ENCODE measurements at places on chromosomes 5 and 9.

DNA sequence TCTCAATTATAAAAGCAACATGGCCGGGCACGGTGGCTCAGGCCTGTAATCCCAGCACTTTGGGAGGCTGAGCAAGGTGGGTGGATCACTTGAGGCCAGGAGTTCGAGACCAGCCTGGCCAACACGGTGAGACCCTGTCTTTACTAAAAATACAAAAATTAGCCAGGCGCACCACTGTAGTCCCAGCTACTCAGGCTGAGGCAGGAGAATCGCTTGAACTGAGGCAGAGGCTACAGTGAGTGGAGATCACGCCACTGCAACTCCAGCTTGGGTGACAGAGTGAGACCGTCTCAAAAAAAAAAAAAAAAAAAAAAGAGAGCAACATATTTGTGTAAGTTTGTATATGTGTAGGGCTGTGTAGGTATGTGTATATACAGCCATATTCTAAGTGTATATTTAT, 7.5 kb downstream of the RPS6 start:
- no peak for DNase-seq

GRCh38 chr5:150460781-150461180, 11.2 kb upstream of the RPS14 start:
- no peak for DNase-seq

- DNase-seq: no peak
Observed at GRCh38 chr9:136990242-136990911, 1.8 kb upstream of the PAXX start.

DNA sequence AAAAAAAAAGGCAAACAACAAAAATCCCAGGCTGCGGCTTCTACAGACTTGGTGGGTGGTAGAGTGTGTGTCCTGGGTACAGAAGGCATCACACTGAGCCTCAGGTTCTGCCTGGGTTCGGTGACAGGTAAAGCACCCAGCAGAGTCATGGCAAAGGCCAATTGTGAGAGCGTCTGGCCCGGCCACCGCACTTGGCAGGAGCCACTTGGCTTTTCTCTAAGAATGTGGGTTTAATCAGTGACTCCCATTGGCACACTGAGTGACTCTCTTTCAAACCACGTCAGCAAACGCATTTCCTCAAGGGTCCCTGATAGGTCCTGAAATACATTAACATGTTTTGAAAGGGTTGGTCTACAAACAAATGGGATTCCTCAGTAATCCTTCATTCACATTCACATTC, 17.0 kb downstream of the COL23A1 start:
- no peak for DNase-seq

- DNase-seq: no peak
Observed at GRCh38 chr5:33337637-33337992, 103.2 kb upstream of the TARS1 start.

- DNase-seq: no peak
Observed at GRCh38 chr9:88831713-88832407, 159.4 kb upstream of the S1PR3 start.

- DNase-seq: peak; percentile 8
Observed at GRCh38 chr9:2027543-2028160, 12.5 kb downstream of the SMARCA2 start.

DNA sequence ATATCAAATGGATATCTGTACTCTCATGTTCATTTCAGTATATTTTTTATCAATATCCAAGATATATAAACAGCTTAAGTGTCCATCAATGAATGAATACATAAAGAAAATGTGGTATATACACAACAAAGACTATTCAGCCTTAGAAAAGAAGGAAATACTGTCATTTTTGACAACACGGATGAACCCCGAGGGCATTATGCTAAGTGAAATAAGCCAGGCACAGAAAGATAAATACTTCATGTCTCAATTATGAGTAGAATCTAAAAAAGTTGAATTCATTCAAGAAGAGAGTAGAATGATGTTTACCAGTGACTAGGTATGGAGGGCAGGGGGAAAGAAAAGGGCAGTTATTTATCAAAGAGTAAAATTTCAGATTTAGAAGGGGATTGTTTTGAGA, 949.8 kb upstream of the TYRP1 start:
- DNase-seq: no peak

GRCh38 chr5:55657443-55657842, 54.7 kb downstream of the SLC38A9 start:
- no peak for DNase-seq

DNA sequence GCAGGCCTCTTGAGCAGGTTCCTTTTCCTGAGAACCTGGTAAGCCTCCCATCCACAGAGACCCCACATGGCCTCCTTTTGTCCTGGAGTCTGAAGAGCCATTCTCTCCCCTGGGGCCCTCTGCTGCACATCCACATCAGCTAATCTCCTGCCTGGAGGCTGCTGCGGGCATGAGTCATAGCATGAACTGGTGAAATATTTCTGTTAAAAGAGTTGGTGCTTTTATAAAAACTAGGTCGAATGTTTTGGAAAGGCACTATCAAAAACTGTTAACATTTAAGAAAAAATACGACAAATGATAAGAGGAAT, 399.4 kb downstream of the CTNND2 start:
- no peak for DNase-seq

- DNase-seq: no peak
Observed at GRCh38 chr5:56346741-56347535, 113.8 kb upstream of the ANKRD55 start.

DNA sequence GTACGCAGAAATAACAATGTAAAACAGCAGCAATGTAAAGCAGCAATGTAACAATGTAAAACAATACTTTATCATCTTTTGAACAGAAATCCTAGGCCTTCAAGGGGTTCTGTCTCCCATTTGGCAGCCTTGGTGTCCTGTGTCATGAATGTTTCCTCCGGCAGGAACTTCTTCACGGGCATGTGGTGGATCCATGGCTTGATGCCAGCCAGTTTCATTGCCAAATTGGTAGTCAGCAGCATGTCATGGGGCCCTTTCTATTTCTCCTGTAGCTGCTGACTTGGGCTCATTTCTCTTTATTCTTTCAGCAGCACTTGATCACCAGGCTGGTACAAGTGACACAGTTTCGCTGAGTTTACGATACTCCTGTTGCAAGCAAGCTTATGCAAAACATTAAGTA, 275.3 kb downstream of the HTR1A start:
- DNase-seq: no peak

GRCh38 chr9:13190040-13190439, 89.5 kb downstream of the MPDZ start:
- no peak for DNase-seq

DNA sequence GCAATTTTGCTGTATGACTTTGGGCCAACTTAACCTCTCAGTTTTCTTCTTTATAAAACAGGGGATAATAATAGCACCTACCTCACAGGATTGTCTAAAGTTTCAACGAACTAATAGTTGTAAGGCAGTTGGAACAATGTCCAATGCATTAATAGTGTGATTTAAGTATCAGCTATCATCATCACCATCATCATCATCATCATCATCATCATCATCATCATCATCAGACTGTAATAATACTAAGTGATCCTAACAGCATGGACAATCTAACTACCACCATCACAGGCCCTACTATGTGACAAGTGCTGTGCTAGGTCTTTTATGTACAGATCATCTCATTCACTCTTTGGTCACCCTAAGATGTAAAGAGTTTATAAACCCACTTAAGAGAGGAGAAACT, 196.0 kb downstream of the MAPKAP1 start:
- no peak for DNase-seq

DNA sequence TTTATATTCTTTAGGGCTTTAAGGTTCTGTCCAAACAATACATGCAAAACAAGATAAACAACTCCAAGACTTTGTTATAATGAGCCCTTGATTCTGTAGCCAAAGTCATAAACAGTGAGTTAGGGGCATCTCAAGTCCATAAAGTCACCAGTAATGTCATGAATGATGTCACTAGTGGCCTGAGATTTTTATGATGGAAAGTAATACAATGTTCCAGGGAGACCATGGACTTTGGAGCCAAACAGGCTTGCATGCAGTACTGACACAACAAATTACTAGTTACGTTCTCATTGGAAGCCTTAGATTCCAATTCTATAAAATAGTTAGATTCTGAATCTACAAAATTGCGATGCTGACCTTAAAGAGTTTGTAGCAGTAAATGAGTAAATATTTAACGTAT, 280.0 kb downstream of the HINT1 start:
- no peak for DNase-seq

DNA sequence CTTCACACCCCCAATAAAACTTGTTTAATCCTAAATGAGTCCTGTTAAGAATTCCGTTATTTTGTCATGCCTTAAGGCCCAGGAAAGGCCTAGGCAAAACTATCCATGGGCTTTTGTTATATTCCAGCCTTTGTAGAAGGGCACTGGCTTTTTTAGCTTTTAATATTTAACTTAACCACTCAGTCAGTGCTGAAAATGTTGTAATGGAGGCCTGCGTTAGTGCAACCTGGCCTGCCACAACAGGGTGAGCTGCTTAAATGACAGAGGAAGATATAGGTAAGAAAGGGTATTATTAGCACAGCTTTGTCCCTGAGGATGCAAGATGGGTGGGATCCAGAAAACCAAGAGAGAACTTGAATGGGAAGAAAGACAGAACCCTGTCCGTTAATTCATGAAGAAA, 40.2 kb upstream of the PCAT7 start:
- DNase-seq: no peak

DNA sequence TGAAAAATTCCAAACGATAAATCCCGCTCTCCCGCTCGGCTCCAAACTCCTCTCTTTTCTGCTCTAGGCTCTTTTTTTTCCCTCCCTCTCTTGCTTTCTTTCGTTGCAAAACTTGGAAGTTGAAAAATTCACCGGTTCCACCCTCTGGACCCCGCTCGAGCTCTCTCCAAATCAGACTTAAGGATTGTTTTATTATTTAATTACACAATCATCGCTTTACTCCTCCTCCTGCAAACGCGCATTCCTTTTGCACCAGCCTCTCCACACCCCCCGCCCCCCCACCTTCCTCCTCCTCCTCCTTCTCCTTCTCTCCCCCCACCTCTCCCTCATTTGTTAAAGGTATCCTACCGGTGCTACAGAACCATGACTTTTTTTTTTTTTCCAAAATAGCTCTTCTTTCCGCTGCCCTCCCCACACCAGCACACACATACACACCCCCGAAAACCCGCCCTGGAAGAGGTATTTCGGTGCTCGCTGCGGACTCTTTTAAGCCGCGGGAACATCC, 535 bp upstream of the NFIB start:
- DNase-seq: peak; percentile 37

Data from erythroblast (primary cell).